ENCODE measurements at places on chromosomes 12 and 14.

DNA sequence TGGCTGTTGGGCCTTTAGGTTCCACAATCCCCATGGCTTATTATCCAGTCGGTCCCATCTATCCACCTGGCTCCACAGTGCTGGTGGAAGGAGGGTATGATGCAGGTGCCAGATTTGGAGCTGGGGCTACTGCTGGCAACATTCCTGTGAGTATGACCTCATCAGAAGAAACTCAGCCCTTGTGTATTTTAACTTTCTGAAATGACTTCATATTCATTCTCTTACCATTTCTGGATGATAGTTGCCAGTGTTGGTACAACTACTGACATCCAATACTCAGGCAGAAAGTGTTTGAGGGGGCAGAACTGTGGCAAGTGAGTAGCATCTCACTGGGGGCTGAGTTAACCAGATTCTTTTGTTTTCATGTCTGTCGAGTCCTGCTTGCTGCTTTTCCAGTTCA, 2.3 kb downstream of the DAZAP2 start:
- no peak for DNase-seq

- DNase-seq = no peak
Measured at GRCh38 chr12:106144847-106145246, 6.1 kb upstream of the NUAK1 start.

DNA sequence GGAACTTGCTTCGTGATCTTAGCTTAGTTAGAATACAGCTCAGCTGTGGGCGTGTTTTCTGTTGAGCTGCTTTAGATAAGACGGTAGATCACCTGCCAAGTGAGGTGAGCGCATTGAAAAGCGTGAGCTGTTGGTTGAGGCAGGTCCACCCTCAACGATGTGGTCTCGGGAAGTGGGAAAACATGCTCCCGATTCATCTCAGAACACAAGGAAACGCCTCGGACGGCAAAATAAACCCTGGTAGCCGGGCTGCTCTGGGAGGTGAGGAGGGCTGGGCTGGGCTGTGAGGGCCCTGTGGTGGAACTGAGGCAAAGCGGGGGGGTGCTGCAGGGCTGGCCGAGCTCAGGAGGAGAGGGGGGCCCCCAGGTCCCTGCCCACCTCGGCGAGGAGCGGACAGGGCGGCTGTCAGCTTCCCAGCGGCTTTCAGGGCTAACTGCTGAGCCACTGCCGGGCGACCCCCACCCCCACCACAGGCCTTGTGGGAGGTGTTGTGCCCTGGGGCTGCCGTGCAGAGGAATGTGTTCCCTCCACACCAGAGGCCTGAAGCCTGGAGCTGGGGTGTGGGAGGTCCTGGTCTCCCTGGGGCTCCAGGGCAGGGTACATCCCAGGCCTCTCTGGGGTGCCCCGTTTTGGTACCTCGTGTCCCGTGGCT, 30.7 kb downstream of the NOC4L start:
- no peak for DNase-seq

DNA sequence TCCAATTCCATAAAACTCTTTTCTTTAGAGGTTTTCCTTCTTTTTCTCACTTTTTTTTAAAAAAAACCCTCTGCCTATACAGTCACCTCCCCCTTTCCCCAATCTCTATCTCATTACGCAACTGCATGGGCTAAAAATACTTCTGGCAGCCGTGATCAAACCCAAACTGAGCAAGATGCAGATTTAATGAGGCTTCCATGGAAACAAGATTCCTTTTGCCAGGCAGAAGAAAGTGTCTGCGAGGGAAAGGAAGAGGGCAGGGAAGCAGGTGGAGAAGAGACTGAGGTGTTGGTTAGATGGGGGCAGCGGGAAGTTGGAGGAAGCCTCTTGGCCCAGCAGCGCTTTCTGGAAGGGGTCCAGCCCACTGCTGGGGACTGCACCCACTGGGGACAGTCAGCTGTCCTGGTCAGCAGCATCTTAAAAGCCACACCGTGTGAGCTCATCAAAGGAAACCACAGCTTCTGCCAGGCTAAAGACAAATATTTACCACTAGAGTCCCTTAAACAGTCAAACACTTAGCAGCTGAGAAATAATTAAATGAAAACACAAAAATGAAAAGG, 90.4 kb downstream of the SLC8A3 start:
- DNase-seq = no peak

- DNase-seq = no peak
Measured at GRCh38 chr12:89494411-89495231, 30.0 kb downstream of the GALNT4 start.

- no peak for DNase-seq
Measured at GRCh38 chr12:5785601-5786000, 159.5 kb downstream of the ANO2 start.

DNA sequence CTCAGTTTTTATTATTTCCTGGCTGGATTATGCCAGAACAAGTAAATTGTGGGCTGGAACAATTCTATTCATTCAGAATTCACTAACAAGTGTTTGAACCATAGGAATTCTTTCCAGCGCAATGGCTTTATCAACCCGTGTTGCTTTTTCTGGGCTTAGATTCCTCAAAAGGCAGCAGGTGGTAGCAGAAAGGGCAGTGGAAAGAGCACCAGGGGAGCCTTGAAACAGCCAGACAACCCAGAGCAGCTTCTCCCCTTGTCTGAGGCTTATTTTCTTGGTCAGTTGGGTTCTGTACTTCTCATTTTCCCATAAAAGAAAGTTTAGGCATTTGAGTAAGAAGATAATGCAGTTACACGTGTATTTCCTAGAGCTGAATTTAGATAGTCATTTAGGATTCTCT, 130.7 kb downstream of the OTOGL start:
- no peak for DNase-seq

- DNase-seq = no peak
Measured at GRCh38 chr12:34368079-34368478, 345.8 kb downstream of the ALG10 start.

- DNase-seq = no peak
Measured at GRCh38 chr14:73248108-73248868, 11.0 kb downstream of the PAPLN start.

GRCh38 chr12:47832263-47832933, 12.7 kb upstream of the HDAC7 start:
- DNase-seq = no peak

DNA sequence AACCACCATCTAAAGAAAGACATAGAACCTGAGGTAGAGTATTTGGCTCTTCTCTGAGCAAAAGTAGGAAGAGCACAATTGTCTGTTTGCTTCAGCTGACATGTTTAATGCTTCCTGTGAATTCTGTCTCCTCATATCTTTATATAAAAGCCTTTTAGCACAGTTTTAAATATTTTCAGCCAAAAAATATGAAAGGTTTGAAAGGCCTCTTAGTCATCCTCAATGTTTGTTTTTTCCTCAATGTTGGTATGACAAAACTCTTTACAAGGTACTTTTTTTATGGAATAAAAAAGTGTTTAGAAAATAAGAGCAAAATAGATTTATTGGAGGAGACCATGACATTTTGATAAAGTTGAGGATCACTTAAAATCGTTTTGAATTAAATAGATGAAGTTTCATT, 360.9 kb downstream of the NAV3 start:
- no peak for DNase-seq

GRCh38 chr12:45705404-45705803, 24.1 kb upstream of the ARID2 start:
- DNase-seq = no peak

DNA sequence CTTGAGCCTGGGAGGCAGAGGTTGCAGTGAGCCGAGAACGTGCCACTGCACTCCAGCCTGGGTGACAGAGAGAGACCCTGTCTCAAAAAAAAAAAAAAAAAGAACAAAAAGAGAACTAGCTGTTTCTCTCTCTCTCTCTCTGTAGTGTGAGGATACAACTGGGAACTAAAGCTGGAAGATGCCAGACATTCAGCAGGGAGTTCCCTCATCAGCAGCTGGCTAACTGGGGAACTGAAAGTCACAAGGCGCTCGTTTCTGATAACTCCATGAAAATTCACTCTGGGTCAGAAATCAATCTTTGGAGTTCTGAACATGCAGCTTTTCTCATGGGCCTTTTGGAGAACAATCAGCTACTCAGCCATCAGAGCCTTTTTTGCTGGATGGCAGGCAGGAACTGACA, 43.5 kb upstream of the MAP1LC3B2 start:
- no peak for DNase-seq

DNA sequence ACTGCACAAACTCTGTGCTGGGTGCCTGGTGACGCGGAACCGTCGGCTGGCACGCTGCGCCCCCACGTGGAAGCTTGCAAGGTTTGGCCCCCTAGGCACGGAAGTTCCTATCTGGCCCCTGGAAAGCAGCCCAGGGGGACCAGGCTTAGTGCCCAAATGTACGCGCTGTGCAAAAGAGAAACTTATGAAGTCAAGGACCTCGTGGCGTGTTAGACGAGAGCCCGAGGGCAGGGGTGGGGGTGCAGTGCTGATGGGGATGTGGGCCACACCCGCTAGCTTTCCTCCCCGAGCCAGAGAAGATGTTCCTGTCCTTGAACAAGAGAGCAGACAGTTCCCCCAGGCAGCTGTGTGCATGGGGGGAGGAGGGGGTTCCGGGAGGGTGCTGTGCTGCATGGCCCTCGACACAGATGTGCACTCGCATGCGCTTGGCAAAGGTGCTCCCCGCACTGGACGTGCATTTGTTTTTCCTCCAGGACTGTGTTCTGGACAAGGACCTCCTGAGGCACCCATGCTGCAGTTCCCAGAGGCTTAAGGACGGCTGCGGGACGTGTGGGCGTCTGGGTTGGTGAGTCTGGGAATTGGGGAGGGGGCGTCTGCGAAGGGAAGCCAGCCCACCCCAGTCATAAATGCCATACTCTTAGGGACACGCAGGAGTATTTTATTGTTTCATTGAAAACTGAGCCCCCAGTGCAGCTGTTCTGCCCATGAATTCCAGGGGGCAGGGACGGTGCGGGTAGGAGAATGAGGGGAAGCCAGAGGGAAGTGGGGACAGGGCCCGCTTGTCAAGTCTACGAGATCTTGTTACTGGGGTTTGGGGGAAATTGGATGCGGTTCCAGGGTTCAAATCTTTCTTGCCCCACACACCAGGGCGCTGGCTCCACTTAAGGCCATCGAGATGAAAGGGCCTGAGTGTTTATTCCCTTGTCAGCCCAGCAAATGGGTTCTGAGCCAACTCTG, 80.0 kb downstream of the NTF3 start:
- DNase-seq = no peak

Measured in NCI-H1105 (cell line).